ENCODE measurements at places on chromosomes 2 and 18. TPM values are rescaled to one million over a fixed set of nuclear protein-coding genes. Genes with fewer than 3 reads are reported as not detected.

REG1B gene
- not detected for total RNA-seq

ANKRD36C gene
- total RNA-seq, result 58.8 TPM

THUMPD2 gene
- total RNA-seq, result 20.8 TPM

CYRIA gene
- 1.7 TPM for total RNA-seq

STARD6 gene
- 0.61 TPM for total RNA-seq

KCNG3 gene
- not detected for total RNA-seq

FEV gene
- not detected for total RNA-seq

DNAJC5G gene
- total RNA-seq, result not detected

ZNF396 gene
- 1.1 TPM for total RNA-seq

DNA sequence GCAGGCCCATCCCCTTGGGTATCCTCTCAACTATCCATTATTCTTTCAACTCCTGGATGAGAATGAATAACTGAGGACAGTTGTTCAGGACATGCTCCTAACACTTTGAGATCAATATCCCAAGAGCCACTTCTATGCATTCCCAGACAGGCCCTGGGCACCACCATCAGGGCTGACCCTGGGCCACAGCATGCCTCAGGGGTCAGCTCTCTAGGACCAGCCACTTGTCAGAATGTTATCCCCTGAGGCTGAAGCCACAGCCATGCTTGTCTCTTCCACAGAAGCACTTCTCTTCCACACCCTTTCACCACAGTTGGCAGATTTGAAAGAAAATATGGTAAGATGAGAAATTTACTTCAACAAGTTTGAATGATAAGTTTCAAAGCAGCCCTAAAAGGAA, 28.7 kb downstream of the SLC14A1 start:
- DNase-seq, result no peak
- H3K36me3 ChIP-seq, result no peaks in the 10 kb centered on the region
- H3K4me1 ChIP-seq, result peaks cover 3% of the 10 kb centered on the region
- H3K4me3 ChIP-seq, result no peak overlapping the region

GRCh38 chr18:47077111-47077510, 41.7 kb upstream of the ELOA2 start:
- no peak for DNase-seq
- peaks cover 13% of the 10 kb centered on the region for H3K4me1 ChIP-seq
- H3K27me3 ChIP-seq, result peaks cover 12% of the 10 kb centered on the region
- H3K27ac ChIP-seq, result no peak overlapping the region
- H3K36me3 ChIP-seq, result no peaks in the 10 kb centered on the region

DNA sequence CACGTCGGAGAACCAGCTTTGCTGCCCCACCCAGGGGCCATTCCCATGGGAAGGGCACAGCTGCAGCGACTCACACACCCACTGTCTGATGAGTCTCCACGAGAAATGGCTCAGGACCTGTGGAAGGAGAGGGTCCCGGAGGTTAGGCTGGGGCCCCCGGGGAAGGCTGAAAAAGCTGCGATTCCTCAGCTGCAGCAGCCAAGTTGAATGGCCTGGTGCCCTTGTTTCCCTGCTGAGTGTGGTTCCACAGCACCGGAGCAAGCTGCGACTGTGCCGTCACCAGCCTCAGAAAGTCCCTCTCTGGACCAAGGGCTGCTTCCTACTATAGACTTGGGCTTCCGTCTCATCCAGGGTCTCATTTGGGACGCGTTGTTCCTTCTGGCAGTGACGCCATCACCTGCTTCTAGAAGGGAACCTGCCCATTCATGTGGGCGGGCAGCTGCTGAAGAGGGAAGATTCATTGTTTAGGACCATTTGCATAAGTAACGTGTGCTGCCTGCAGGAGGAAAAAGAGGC, 180.2 kb downstream of the INHBB start:
- H3K4me1 ChIP-seq, result no peaks in the 10 kb centered on the region
- no peak overlapping the region for H3K4me3 ChIP-seq
- no peak overlapping the region for H3K27ac ChIP-seq
- DNase-seq, result no peak
- peaks cover 9% of the 10 kb centered on the region for H3K27me3 ChIP-seq
- H3K36me3 ChIP-seq, result no peaks in the 10 kb centered on the region

GRCh38 chr2:137467246-137467862, 496.9 kb upstream of the HNMT start:
- no peaks in the 10 kb centered on the region for H3K4me1 ChIP-seq
- H3K27me3 ChIP-seq, result no peaks in the 10 kb centered on the region
- no peaks in the 10 kb centered on the region for H3K36me3 ChIP-seq
- no peak overlapping the region for H3K4me3 ChIP-seq
- H3K27ac ChIP-seq, result no peak overlapping the region
- DNase-seq, result no peak

- H3K4me3 ChIP-seq, result no peak overlapping the region
- no peaks in the 10 kb centered on the region for H3K27me3 ChIP-seq
These were observed 47.3 kb upstream of the SNTG2 start for GRCh38 chr2:903223-903900.

DNA sequence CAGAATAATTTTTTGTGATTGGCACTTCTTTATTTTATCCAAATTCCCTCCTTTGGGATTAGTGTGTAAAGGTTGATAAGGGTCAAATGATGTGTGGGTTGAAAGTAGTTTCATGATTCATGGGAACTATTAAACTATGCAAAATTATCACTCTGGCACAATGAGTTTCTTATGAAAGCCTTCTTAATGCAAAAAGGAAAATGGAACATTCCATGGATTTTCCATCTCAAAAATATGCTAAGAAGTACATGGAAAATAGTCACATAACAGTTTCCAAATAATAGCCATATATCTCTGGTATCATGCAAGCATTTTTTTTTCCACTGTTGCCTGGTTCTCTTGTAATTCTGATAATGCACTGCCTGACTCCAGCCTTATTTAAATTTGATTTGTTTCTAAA, 639.7 kb downstream of the NR4A2 start:
- H3K4me3 ChIP-seq, result no peak overlapping the region
- H3K36me3 ChIP-seq, result no peaks in the 10 kb centered on the region
- no peaks in the 10 kb centered on the region for H3K4me1 ChIP-seq
- no peaks in the 10 kb centered on the region for H3K27me3 ChIP-seq
- DNase-seq, result no peak

- no peak for DNase-seq
- H3K27ac ChIP-seq, result no peak overlapping the region
- peaks cover 6% of the 10 kb centered on the region for H3K27me3 ChIP-seq
- H3K4me3 ChIP-seq, result no peak overlapping the region
- no peaks in the 10 kb centered on the region for H3K4me1 ChIP-seq
These were observed 28.1 kb downstream of the SLC40A1 start for GRCh38 chr2:189552334-189552990.

GRCh38 chr2:111062417-111062816, 58.3 kb upstream of the BCL2L11 start:
- no peak overlapping the region for H3K27ac ChIP-seq
- H3K36me3 ChIP-seq, result peaks cover 6% of the 10 kb centered on the region
- no peak for DNase-seq
- no peak overlapping the region for H3K4me3 ChIP-seq
- H3K27me3 ChIP-seq, result peaks cover 64% of the 10 kb centered on the region

GRCh38 chr2:1945819-1946218, 201.5 kb upstream of the PXDN start:
- H3K4me1 ChIP-seq, result no peaks in the 10 kb centered on the region
- no peak for DNase-seq
- H3K4me3 ChIP-seq, result no peak overlapping the region
- H3K27me3 ChIP-seq, result peaks cover 4% of the 10 kb centered on the region

DNA sequence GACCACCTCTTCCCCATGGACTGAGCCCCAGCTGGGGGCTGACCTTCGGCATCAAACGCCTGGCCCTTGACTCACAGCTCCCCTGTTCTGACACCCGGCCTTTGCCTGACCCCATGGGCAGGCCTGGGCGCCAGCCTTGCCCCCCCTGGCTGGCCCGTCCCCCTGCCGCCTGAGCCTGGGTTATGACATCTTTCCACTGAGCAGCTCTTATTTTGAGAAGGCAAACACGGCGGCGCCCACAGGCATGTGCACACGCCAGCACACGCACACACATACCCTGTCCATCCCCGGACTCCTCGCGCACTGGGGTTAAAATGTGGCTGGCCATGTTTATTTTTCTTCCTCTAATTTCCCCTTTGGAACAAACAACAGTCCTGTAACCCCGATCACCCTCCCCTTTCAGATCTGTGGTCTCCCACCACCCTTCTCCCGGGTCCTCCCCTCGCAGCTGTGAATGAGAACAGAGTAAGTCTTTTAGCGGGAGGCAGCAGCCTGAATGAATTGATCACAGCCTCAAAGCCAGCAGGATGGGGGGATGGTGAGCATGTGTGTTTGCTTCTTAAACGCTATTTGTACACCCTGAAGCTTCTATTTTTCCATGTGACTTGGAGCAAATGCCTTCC, 11.8 kb upstream of the ATOH8 start:
- no peaks in the 10 kb centered on the region for H3K4me1 ChIP-seq
- H3K4me3 ChIP-seq, result no peak overlapping the region
- no peak overlapping the region for H3K27ac ChIP-seq
- H3K27me3 ChIP-seq, result peaks cover 83% of the 10 kb centered on the region

DNA sequence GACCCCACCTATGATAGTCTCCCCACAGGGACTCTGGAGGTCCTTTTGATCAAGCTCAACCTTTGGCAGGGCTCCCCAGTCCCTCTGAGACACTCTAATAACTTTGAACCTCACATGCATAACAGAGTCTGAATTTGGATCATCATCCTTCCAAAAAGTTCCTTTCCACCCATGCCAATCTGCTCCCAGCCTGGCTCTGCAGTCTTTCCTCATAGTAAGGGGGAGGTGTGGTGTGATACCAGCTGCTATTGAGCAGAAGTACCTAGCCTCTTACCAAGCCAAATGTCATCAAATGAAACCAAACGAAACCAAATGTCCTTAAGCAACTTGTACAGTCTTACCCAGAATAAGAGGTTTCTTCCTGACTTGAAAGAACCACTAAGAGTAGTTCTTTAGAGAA, 36.5 kb downstream of the DTNA start:
- H3K36me3 ChIP-seq, result no peaks in the 10 kb centered on the region
- no peak overlapping the region for H3K4me3 ChIP-seq
- no peaks in the 10 kb centered on the region for H3K4me1 ChIP-seq
- DNase-seq, result no peak
- no peak overlapping the region for H3K27ac ChIP-seq
- peaks cover 2% of the 10 kb centered on the region for H3K27me3 ChIP-seq

DNA sequence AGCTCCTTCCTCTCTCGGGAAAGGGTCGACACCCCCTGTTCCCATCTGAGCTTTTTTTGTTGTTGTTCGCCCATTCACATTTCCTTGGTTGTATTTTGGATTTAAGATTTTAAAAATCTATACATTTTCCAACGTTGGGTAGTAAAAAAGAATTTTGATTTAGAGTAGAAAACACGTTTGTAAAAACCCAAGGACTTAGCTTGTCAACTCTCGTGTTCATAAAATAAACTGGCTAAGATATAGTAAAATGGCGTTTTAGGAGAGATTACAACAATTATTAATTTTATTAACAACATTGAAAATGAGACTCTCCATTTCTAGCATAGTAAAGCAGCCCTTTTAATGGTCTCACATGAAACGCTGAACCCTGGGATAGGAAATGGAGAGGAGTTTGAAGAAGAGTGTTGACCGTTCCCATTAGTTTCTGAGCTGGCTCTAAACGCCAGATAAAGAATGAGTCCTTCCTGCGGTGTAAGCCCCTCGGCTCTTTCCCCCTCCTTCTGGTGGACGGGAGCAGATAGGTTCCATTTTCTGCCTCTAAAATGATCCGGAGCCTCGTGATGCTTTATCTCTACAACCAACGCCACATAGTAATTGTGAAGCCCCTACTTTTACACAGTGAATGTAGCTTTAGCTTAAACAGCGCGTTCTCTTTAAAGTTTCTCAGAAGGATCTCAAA, 24.0 kb upstream of the ZNF516 start:
- H3K27me3 ChIP-seq, result peaks cover 43% of the 10 kb centered on the region
- no peak for DNase-seq
- H3K4me1 ChIP-seq, result peaks cover 3% of the 10 kb centered on the region
- no peak overlapping the region for H3K4me3 ChIP-seq
- no peak overlapping the region for H3K27ac ChIP-seq

DNA sequence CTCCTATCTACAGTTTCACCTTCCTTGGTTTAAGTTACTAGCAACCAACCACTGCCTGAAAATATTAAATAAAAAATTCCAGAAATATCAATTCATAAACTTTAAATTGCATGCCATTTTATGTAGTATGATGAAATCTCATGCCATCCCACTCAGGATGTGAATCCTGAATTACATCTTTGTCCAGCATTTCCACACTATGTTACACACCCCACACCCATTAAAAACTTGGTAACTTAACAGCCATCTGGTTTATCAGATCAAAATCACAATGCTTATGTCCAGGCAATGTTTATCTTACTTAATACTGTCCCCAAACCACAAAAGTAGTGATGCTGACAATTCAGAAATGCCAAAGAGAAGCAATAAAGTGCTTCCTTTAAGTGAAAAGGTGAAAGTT, 21.6 kb downstream of the CUL3 start:
- no peaks in the 10 kb centered on the region for H3K27me3 ChIP-seq
- DNase-seq, result no peak
- H3K36me3 ChIP-seq, result peaks cover 42% of the 10 kb centered on the region
- H3K4me1 ChIP-seq, result peaks cover 13% of the 10 kb centered on the region

DNA sequence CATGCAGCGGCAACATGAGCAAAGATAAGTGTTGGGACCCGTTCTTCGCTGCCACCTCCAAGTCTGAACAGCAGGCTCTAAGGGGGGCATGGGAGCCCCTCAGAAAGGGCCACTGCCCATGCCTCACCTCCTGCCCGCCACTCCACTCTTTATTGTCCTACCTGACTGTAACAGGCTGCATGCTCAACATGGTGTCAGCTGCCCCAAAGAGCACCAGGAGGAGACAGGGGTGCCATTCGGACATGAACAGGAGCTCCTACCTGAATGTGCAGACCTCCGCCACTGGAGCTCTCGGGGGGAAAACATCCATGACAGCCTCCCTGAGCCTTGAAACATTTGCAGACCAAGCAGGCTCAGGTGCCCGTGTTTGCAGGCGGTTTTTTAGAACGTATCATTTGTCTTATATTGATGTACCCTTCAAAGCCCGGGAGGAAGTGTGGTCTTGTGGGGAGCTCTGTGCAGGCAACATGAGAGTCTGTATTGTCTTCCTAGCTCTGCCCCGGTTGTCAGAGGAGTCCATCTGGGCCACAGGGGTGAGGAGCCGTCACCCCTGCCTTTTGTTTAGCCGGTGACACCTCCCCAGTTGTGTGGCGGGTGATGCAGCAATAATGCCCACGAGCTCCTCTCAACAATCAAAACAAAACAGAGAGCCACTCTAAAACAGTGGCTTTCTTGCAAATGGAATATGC, 35.1 kb upstream of the CD8A start:
- H3K4me1 ChIP-seq, result peaks cover 77% of the 10 kb centered on the region
- H3K4me3 ChIP-seq, result peak overlapping the region; percentile 81
- no peaks in the 10 kb centered on the region for H3K27me3 ChIP-seq
- peak overlapping the region; percentile 97 for H3K27ac ChIP-seq
